ENCODE measurements at places on chromosomes 12 and 14.

GRCh38 chr14:61502459-61503093 is 181.2 kb downstream of the PRKCH start:
- no peak for DNase-seq

DNA sequence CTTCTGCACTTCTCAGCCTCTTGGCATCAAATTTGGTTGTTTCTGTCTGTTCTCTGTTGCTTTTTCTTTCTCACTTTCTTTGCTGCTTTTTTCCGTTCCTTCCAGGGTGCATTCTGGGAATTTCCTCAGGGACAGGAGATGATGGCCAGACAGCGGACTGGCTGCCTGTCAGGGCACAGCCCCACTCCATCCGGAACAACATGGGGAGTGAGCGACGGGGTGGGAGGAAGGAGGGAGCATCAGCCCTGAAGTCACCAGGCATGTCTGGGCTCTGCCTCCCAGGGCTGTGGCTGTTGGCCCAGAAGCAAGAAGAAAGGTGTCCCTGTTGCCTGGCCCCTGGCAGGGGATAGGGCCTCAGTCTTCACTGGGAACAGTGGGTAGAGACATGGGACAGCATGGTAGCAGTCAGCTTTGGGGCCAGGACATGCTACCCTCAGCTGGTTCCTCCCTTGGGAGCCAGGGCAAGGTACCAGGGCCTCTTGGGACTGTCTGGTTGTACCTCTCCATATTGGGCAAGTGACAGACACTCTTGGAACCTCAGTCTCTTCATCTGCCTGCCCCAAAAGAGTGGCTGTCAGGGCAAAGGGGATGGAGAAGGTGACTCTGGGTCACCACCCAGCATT is 8.6 kb downstream of the PGF start:
- no peak for DNase-seq

DNA sequence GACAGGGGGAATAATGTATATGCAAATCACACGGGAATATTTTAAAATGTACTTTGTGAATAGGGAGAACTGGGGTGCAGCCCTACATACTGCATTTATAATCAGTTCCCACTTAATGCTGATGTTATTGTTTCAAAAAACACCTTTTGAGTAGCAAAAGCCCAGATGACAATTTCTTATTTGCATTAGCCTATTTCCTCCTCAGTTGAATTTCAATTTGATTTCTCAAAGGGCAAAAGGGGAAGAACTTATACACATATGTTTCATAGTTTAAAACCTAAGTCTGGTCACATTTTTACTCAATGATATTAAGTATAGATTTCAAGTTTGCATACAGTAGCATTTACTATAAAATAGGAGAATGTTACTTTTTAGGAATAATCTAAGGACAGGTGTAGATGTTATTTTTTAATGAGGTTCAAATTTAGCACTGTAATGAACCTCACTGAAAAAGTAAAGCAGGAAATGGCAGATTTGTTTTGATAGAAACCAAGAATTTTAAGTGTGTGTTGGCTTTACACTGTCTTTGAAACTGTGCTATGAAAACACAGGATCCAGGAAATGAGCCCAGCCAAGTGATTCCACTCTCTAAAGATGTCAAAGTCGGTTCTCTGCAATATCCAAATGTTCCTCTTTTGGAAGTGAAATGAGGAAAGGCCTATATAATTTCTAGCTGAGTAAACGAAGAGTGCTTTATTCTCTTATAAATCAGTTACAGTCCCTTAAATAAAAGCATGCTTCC is 367.4 kb downstream of the BTG1 start:
- DNase-seq = no peak

GRCh38 chr14:71648725-71649124 is 283.5 kb upstream of the RGS6 start:
- no peak for DNase-seq

GRCh38 chr14:91935586-91935985 is 11.9 kb downstream of the FBLN5 start:
- DNase-seq = no peak

DNA sequence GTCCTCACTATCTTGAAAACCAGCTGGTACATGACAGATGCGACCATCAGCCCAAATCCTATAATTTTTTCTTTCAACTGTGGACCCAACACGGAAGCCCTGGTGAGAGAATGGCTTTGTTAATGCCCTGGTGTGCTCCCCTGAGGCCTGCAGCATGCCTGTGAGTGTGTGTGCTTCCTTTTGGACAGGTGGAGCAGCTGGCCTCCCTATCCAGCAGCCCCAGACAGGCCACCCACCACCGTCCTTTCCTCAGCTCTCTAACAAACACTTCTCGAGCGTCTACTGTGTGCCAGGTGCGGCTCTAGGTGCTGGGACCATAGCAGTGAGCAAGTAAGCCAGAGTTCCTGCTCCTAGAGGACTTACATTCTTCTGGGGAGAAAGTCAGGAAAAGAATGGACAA is 78.9 kb upstream of the GZMB start:
- DNase-seq = no peak

Measured in activated gamma-delta T cell (primary cell).